ENCODE measurements at places on chromosomes 16 and 17. TPM values are rescaled to one million over a fixed set of nuclear protein-coding genes. Genes with fewer than 3 reads are reported as not detected.

Gene KRT15
- total RNA-seq: 3.2 TPM

Gene CCL16
- not detected for total RNA-seq

Gene IL34
- total RNA-seq: 0.56 TPM

Gene ASGR1
- total RNA-seq: 1.0 TPM

Gene CLEC18C
- not detected for total RNA-seq

Gene CCL17
- not detected for total RNA-seq

Gene PDPK1
- total RNA-seq: 19.3 TPM

Gene CETP
- not detected for total RNA-seq

Gene CCL8
- total RNA-seq: not detected

Gene TSPAN10
- 4.7 TPM for total RNA-seq

Gene PRAC2
- not detected for total RNA-seq

Gene RNF112
- 0.92 TPM for total RNA-seq

Gene METTL2A
- total RNA-seq: 30.9 TPM

Gene LGALS9B
- total RNA-seq: not detected

Gene SOX9
- total RNA-seq: 7.7 TPM

Gene OMG
- not detected for total RNA-seq

Gene CIITA
- total RNA-seq: 0.05 TPM

Gene GPR139
- total RNA-seq: not detected

Gene ABCA9
- total RNA-seq: not detected

Gene MT3
- not detected for total RNA-seq

Gene INCA1
- total RNA-seq: 1.9 TPM

Gene NPW
- 0.64 TPM for total RNA-seq

Gene TBC1D26
- not detected for total RNA-seq

All from A549 treated with Mapracorat at 1 μM for 4 hours (cell line).